RPMI7951 (cell line): ENCODE measurements at places on chromosomes 1 and 21. TPM values are rescaled to one million over a fixed set of nuclear protein-coding genes. Genes with fewer than 3 reads are reported as not detected.

Gene LHX8
- 8.6 and 9.0 TPM in 2 replicates for total RNA-seq

GRCh38 chr1:183989078-183989577 lies 48.4 kb downstream of the COLGALT2 start:
- DNase-seq, result peak; percentile 79

DNA sequence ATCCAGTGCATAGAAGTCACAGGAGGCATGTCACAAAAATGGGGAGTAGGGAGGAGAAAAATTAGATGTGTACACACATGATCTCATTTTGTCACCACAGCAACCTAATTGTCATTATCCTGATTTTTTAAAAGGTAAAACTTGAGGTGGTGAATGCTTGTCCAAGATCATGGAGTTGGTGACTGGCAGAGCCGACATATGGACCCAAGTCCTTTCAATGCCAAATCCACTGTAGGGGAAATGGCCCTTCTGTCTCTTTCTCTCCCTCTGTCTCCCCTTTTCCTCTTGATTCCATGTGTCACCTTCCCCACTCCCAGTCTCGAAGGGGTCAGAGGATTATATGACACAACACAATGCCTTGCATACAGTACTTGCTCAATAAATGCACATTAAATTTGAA lies 65.7 kb upstream of the JUN start:
- DNase-seq, result no peak

GRCh38 chr1:93779540-93780165 lies 98.0 kb upstream of the BCAR3 start:
- peak; percentile 94 for DNase-seq

Gene AMY1B
- not detected in 2 replicates for total RNA-seq

- DNase-seq, result no peak
Measured at GRCh38 chr1:179575497-179576314, at the start of gene NPHS2. TSS of gene NPHS2 (minus strand) at chr1:179575948. CDS start at chr1:179575864, 84 bp downstream.

- peak; percentile 15 for DNase-seq
Measured at GRCh38 chr1:196997423-196997822, 20.1 kb downstream of the CFHR5 start.

Gene DMBX1
- not detected in 2 replicates for total RNA-seq

Gene STPG1
- total RNA-seq, result 8.6 and 11.8 TPM in 2 replicates

DNA sequence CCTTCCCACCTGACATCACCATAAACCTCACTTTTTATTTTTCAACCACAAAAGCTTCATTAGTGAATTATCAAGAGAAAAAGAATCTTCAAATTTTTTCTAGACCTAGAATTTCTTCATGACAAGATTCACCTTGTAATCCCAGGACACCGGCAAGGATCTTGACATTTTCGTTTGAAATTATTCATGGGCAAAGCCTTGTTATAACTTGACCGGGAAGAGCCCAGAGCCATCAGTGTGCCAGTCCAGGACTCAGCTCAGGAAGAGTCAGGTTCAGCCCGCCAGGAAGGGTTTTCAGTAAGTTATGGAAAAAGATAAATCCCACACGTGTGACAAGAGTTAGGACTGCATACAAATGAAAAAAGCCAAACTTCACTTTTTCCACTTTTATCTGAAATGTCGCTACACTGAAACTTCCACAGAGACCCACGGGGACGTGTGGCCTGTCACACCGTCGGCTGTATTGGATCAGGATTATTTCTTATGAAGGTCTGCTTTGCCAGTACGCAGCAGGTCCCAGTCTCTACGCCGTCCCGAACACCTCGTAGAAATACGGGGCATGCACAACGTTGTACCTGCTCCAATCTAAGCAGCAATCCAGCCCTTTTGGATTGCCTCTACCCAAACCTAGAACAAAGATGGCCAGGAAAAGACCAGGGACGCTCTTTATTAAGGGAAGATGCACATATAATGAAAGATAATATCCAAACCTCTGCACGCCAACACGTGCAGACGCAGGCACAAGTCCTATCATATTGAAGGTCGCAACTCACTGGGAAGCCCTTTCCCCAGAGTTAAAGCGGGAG lies 916 bp downstream of the F3 start:
- DNase-seq, result peak; percentile 28

GRCh38 chr1:204093421-204093717 lies 20.5 kb downstream of the SOX13 start:
- DNase-seq, result no peak

Gene PGLYRP4
- not detected in 2 replicates for total RNA-seq

- DNase-seq, result no peak
Measured at GRCh38 chr1:185477638-185478580, 160.9 kb upstream of the IVNS1ABP start.

DNA sequence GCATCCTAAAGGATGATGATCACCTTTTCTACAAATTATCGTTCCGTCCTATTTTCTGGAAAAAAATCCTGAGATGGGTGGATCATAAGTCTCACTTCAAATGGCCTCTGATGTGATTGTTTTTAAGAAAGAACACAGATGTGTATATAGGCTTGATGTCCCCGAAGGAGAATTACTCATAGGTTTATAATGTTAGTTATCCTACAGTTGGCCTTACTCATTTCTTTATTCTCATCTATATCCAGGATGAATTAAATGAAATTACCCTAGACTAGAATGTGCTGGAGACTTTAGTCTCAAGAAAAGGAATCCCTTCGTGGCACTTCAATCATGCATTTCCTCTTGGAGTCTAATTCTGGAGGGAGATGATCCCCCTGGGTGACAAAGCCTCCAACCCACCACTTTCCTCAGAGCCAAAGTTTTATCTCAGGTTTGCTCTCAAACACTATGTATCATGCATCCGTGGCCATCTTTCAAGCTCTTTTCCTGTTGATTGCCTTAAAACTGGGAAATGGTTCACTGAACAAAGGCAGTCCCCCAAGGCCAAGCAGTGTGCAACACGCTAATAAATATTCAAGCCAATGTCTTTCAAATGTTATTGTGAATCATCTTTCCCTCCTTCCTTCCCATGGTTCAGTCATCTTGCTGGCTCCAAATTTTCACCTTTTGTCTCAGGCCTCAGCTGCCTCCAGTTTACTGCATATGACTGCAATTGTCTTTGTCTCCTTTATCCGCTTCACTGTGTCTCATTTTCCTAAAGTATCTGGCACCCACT lies 32.5 kb upstream of the SMYD2 start:
- DNase-seq, result no peak

DNA sequence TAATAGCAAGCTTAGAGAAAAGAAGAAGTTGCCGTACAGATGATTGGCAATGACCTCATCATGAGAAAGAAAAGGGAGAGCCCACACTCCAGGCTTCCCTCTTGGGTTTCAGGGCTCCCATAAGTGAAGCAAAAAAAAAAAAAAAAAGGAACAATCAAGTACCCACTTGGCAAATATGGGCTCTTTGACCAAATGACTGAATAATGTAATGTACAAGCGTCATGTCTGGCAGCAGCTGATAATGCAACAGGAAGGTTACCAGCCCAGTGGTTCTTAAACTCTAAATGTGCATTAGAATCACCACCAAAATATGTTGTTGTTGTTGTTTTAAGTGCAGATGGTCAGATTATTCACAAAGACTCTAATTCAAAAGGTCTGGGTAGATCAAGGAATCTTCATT lies 13.5 kb downstream of the TNFSF4 start:
- peak; percentile 62 for DNase-seq

- DNase-seq, result no peak
Measured at GRCh38 chr1:208837242-208837641, 593.1 kb upstream of the PLXNA2 start.

Gene TSHB
- total RNA-seq, result not detected in 2 replicates

Gene PAQR7
- total RNA-seq, result 3.2 and 5.0 TPM in 2 replicates

DNA sequence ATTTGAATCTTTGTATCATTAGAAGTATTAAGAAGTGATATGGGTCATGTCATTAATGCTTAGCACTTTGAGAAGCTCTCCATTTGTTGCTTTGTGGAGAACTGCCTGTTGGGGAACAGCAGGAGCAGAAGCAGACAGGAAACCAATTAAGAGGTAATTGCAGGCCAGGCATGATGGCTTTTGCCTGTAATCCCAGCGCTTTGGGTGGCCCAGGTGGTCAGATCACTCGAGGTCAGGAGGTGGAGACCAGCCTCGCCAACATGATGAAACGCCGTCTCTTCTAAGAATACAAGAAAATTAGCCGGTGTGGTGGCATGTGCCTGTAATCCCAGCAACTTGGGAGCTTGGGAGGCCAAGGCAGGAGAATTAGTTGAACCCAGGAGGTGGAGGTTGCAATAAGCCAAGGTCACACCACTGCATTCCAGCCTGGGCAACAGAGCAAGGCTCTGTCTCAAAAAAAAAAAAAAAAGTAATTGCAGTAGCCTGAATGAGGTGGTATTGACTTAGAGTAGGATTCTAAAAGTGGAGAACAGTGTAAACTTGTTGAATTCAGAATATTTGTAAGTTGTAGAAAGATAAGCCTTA lies 57.8 kb upstream of the FASLG start:
- DNase-seq, result no peak

DNA sequence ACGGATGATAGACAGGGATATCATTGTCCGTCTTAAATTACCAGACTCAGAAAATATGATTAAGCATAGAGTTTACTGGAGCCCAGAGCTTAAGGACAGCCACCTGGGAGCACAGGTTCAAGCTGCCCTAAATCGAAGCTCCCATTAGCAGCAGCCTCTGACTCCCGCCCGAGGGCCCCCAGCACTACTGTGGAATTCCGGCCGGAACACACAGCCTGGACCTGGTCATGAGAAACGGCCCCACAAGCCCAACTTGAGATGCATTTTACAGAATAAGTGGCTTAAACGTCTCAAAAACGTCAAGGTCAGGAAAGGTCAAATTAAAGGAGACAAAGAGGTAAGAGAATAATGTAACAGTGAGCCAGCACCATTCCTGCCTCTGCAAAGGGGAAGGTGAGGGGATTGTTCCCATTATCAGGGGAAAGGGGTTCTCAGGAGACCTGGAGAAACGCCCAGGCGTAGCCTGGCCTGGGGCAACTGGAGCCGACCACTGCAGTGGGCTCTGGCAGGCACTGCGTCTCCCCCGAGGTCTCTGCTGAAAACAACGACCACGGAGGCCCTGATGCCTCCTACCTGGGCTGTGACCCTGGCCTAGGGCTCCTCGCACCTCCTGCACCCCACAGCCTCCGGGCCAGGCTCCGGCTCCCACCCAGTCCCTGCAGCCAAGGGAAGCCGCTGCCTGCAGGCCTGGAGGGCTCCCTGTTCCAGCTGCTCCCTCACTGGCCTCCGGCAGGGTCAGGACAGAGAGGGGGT lies 11.5 kb upstream of the COL6A1 start:
- DNase-seq, result no peak

DNA sequence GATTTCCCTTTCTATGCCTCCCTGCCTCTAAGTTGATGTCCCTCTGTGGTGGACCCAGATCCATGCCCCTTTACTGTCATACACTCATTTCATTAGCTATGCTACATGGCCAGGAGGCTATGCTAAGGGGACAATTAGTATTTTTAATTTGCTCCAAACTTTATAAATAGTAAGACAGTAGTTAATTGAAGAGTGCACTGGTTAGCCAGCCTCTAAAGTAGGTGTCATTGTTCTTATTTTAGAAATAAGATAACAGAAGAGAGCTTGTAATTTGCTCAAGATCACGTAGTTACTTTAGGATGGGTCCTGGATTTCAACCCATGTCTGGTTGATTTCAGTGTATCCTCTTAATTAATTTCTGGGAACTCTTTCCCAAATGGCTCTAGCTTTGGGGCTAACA lies 29.4 kb upstream of the GNG12 start:
- no peak for DNase-seq

DNA sequence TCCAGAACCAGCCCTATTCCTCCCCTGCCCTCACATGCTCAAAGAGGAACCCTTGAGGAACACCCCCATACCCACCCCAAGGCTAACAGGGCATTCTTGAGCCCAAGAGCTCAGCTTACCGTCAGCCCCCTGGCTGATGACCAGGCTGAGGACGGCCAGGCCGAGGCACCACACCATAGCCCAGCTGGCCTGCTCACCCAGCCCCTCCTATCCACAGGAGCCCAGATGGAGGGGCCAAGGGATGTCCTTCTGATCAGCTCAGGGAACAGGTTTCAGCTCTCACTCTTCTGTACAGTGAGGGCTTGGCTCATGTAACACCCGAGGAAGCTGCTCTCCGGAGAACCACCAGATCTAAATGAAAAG lies 2.2 kb downstream of the IGSF9 start:
- no peak for DNase-seq

Gene LRRC7
- 0.12 and 0.20 TPM in 2 replicates for total RNA-seq

Gene MTFR1L
- total RNA-seq, result 54.4 and 56.4 TPM in 2 replicates
